ENCODE measurements at places on chromosomes 1 and 21. TPM values are rescaled to one million over a fixed set of nuclear protein-coding genes. Genes with fewer than 3 reads are reported as not detected.

The GCSAML gene
- total RNA-seq = 0.75 TPM

The PTGER3 gene
- 0.11 TPM for total RNA-seq

GRCh38 chr1:169204157-169204556, 97.7 kb downstream of the ATP1B1 start:
- DNase-seq = no peak

The P3R3URF gene
- not detected for total RNA-seq

The WNT9A gene
- not detected for total RNA-seq

- DNase-seq = no peak
Observed at GRCh38 chr1:154835531-154836324, 34.4 kb downstream of the KCNN3 start.
